GM23248 (cell line): ENCODE measurements at places on chromosomes 2 and 18. TPM values are rescaled to one million over a fixed set of nuclear protein-coding genes. Genes with fewer than 3 reads are reported as not detected.

MYL12A gene
- 1,649 and 1,670 TPM in 2 replicates for polyA plus RNA-seq

EVX2 gene
- polyA plus RNA-seq = not detected in 2 replicates

GPR155 gene
- polyA plus RNA-seq = 2.6 and 3.2 TPM in 2 replicates

GRCh38 chr2:82317012-82317411 lies 2012.5 kb upstream of the LRRTM1 start:
- no peak for DNase-seq
- no peaks in the 10 kb centered on the region for H3K36me3 ChIP-seq
- H3K4me3 ChIP-seq = no peak overlapping the region
- H3K4me1 ChIP-seq = no peaks in the 10 kb centered on the region
- no peaks in the 10 kb centered on the region for H3K27me3 ChIP-seq
- no peak overlapping the region for H3K27ac ChIP-seq

GRCh38 chr2:176167398-176167797 lies 10.3 kb downstream of the HOXD3 start:
- no peak overlapping the region for H3K4me3 ChIP-seq
- no peaks in the 10 kb centered on the region for H3K27me3 ChIP-seq
- H3K27ac ChIP-seq = no peak overlapping the region
- H3K4me1 ChIP-seq = peaks cover 8% of the 10 kb centered on the region; the same call in 1 of the 2 replicates
- H3K36me3 ChIP-seq = 0 out of 2 replicates have a peak, but pooled peaks cover under 1% of the 10 kb centered on the region

DNA sequence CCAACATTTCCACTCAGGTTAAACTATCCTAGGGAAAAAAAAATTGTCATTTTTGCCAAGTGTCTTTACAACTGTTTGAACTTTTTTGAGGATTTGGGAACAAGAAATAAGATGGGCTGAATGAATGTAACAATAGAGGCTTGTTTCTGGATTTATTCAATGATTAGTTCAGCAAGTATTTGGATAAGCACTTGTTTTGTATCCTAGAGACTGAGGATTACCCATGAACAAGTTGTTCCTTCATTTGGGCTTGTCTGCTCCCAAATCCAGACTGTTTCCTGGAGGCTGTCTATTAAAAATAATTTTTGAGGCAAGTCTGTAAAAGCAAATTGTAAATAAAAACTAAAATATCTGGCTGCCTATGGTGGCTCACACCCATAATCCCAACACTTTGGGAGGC lies 62.0 kb upstream of the CSRNP3 start:
- no peak overlapping the region for H3K27ac ChIP-seq
- no peak overlapping the region for H3K4me3 ChIP-seq
- DNase-seq = no peak
- H3K4me1 ChIP-seq = no peaks in the 10 kb centered on the region
- H3K36me3 ChIP-seq = no peaks in the 10 kb centered on the region

DNA sequence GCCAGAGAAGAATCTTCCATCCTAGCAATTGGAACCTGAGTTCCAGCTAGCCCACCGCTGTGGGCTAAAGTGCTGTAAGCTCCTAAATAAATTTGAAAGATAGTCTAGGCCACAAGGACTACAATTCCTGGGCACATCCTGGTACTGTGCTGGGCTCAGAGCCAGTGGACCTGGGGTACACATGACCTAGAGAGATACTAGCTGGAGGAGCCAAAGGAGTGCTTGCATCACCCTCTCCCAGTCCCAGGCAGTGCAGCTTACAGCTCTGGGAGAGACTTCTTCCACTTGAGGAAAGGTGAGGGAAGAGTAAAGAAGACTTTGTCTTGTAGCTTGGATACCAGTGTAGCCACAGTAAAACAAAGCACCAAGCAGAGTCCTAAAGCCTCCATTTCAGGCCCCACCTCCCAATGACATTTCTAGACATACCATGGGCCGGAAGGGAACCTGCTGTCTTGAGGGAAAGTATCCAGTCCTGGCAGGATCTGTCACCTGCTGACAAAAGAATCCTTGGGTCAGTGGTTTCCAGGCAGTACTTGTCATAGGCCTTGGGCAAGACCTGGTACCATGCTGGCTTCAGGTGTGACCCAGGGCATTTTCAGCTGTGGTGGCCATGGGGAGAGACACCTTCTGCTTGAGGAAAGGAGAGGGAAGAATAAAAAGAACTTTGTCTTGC lies 89.5 kb downstream of the TMEM185B start:
- H3K27ac ChIP-seq = no peak overlapping the region
- H3K4me1 ChIP-seq = peaks cover 22% of the 10 kb centered on the region
- DNase-seq = peak; percentile 9
- H3K27me3 ChIP-seq = no peaks in the 10 kb centered on the region
- H3K4me3 ChIP-seq = no peak overlapping the region
- H3K36me3 ChIP-seq = no peaks in the 10 kb centered on the region
